ENCODE measurements at places on chromosomes 12 and 14.

GRCh38 chr14:32597771-32598170 lies 268.7 kb downstream of the AKAP6 start:
- no peak for DNase-seq

GRCh38 chr14:95495538-95496025 lies 20.9 kb downstream of the SYNE3 start:
- peak; percentile 44 for DNase-seq

DNA sequence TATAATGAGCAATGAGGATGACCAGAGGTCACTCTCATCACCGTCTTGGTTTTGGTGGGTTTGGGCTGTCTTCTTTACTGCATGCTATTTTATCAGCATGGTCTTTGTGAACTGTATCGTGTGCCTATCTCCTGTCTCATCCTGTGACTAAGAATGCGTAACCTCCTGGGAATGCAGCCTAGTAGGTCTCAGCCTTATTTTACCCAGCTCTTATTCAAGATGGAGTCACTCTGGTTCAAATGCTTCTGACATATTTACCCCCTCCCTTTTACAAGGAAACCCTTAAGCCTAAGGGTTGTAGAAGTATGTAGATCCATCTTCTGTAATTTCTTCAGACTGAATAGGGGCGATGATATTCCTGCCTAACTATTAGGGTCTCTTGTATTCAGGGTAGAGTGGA lies 8.4 kb downstream of the IFI27L1 start:
- DNase-seq = no peak

DNA sequence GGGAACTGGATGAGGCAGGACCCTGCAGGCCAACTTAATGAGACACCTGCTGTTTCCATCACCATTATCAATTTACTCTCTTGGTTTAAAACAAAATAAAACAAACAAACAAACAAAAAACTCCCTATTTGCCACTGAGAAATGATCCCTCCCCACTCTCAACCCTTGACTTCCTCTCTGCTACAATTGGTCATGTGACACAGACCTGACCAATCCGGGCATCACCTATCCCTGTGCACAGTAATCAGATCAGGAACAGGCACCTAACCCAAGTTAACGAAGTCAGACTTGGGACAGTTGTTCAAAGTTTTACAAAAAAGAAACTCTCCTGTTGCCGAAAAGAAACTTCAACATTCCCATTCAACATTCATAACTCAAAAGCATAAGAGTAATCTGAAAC lies 58.4 kb downstream of the NELL2 start:
- no peak for DNase-seq

- no peak for DNase-seq
Observed at GRCh38 chr12:74328623-74329022, 209.0 kb upstream of the ATXN7L3B start.

GRCh38 chr12:83106873-83107272 lies 420.2 kb downstream of the TMTC2 start:
- DNase-seq = no peak

GRCh38 chr12:132550014-132550802 lies 60.2 kb downstream of the LRCOL1 start:
- DNase-seq = no peak

- DNase-seq = peak; percentile 56
Observed at GRCh38 chr12:96198965-96199364, 4.8 kb downstream of the ELK3 start.

- no peak for DNase-seq
Observed at GRCh38 chr14:89017417-89017816, 193.0 kb downstream of the TTC8 start.

DNA sequence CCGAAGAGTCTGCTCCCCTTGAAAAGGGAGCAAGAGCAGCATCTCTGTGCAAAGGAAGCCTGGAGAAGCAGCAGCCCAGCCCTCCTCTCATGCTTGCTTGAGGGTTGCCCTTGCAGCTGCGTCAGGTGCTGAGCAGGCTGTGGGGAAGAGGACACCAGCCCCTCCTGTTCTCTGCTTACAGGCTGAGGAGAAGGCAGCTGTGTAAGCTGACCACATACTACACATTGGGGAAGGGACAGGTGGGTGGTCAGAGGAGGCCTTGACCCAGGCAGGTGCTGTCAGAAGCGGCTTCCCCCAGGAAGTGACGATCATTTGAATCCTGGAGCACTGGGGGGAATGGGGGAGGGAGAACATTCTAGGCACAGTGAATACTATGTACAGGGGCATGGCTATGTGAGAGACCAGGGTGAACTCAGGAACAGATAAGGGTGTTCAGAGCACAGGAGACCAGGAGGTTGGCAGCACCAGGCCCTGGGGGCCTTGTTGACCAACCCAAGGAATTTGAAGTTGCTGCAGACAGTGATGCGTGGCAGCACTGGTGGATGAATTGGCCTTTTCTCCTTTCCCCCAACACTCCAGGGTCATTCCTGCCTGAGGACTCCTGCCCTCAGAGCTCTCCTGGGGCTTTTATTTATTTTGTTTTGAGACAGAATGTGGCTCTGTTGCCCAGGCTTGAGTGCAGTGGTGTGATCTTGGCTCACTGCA lies 2.7 kb upstream of the KLC1 start:
- DNase-seq = no peak

GRCh38 chr14:71228711-71229110 lies 321.5 kb downstream of the PCNX1 start:
- no peak for DNase-seq

GRCh38 chr12:66107451-66107915 lies 23.1 kb downstream of the LLPH start:
- DNase-seq = peak; percentile 83

- DNase-seq = no peak
Observed at GRCh38 chr12:94089891-94090290, 58.5 kb upstream of the PLXNC1 start.

DNA sequence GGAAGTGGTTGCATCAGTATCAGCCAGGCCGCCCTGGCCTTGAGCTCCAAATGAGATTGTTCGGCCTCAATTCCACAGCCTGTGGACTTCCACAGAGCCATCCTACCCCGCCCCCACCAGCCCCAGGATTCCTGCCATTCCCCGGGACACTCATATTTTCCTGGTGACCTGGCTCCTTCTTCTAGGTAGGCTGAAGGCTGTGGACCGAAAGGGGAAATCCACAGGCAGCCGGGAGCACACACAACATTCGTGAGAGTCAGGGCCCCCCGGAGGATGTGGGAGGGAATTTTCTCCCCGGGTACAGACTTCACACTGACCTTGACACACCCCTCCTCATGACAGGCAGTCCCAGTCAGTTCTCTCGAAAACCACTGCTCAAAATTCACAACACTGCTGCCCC lies 39.9 kb downstream of the RIN3 start:
- no peak for DNase-seq

- DNase-seq = no peak
Observed at GRCh38 chr12:97159377-97159776, 252.3 kb downstream of the NEDD1 start.

DNA sequence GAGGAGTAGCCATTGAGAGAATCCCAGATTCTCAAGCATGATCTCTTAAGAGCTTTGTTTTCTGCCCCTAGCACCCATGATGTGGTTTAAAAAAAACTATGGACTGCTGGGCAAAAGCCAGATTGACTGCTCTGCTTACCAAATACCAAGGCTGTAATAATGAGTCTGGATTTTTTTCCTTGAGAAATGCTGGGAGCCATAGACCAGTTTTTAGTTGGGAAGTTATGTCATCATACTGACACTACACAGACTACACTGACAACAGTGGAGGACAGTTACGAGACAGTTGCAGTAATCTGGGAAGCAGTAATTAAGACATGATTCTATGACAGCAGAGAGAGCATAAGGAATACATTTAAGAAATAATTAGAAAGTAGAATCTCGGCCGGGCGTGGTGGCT lies 35.8 kb downstream of the SPATA7 start:
- DNase-seq = no peak

- peak; percentile 41 for DNase-seq
Observed at GRCh38 chr12:92210071-92210470, 64.4 kb upstream of the BTG1 start.

DNA sequence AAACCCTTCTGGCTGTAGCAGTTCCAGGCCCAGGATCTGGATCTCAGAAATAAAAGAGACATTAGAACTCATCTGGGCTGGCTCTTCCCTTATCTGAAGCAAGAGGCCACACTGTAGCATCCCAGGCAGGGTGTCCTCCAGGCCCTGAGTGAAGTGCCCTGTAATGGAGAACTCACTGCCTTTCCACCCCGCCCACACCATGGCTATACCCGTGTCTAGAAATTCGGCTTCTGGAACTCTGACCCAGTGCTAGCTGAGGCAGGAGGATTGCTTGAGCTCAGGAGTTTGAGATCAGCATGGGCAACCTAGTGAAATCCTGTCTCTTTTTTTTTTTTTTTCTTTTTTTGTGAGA lies 23.5 kb upstream of the PLEKHG3 start:
- no peak for DNase-seq

GRCh38 chr12:67598598-67598997 lies 49.9 kb upstream of the DYRK2 start:
- DNase-seq = no peak

GRCh38 chr12:52622349-52622748 lies 4.0 kb upstream of the KRT73 start:
- no peak for DNase-seq

- no peak for DNase-seq
Observed at GRCh38 chr12:127363392-127363791, 903.6 kb upstream of the TMEM132C start.
